AG20443 (cell line): ENCODE measurements at places on chromosomes 4 and X.

DNA sequence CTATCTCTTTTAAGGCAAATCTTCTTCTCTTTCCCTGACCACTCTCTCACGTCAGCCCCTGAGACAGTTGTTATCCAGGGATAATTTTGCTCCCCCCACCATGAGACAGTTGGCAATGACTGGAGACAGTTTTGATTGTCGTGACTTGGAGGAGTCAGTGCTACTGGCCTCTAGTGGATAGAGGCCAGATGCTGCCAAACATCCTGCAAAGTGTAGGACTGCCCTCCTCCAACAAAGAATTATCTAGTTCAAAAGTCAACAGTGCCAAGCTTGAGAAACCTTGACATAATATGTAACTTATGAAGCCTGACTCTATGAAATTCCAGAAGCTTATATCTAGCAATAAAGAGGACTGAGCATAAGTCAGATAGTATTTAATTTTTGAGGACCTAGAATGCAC lies 502.1 kb upstream of the IGFBP7 start:
- DNase-seq: no peak

GRCh38 chrX:130716346-130716745 lies 186.7 kb downstream of the ENOX2 start:
- no peak for DNase-seq

- DNase-seq: no peak
Measured at GRCh38 chr4:187127456-187127855, 403.8 kb upstream of the FAT1 start.

- DNase-seq: no peak
Measured at GRCh38 chr4:76280488-76281441, 25.8 kb upstream of the STBD1 start.

GRCh38 chrX:41445171-41445570 lies 2.0 kb upstream of the NYX start:
- DNase-seq: no peak

DNA sequence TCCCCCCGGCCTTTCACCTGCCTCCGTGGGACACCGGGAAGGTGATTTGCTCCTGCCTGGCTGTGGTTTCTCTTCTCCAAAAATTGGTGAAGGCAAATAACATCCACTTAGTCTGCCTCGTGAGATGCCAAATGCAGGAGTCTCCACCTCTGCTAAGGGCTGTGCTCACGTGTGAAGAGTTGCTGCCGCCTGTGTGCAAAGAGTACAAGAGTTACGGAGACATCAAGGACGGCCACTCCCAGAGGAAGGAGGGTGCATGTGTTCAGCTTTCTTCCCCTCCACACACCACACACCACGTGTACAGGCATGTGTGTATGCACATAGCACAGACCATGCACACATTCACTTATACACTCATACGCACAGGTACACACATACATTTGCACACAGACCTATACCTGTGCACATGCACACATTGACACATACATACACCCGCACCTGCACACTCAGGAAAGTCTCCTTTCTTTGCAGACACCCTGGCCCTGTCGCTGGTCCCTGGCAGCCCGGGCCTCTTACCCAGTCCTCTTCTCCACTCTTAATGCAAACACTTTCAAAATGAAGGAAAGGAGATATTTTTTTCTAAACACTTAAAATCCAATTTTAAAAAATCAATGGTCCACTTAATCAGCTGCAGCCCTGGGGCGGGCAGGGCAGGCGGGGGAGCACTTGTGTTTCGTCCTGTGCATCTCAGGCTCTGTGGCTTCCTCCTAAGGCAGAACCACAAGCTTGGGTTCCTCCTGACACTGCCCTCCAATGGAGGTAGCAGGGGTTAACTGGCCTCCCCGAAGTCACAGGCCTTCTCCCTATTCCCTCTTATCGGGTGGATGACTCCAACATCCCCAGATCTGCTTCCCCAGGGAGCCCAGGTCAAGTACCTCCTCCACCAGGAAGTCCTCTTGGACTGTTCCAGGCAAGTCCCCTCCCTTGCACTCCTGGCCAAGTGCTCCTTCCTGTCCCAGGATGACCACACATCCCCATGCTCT lies 103.0 kb downstream of the CPZ start:
- DNase-seq: no peak

GRCh38 chr4:78518561-78518960 lies 33.0 kb upstream of the ANXA3 start:
- no peak for DNase-seq

DNA sequence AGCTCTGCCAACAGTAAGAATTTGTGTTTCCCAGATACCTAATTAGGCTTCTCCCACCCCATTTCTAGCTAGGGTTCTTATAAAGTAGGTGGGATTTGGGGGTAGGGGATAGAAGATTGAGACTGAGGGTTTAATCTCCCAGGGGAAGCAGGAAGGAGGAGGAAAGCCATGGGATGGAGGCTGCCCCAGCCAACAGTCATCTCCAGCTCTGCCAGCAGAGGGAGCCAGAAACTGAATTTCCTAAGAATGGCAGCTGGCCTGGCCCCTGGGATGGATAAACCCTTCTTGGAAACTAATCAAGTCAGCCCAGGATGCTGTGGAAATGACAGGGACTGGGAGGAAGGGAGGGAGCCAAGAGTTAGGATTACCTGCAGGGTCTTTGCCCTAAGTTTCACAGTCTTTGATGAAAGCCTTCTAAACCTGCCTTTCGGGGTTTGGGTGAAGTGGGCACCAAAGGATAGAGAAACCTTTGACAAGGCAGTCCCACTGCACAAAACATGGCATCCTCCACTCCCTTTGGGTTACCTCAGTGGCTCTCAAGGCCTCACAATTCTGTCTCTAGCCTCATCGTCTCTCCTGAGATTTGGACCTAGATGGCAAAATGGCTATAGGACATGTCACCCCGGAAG lies 6.7 kb upstream of the ERCC6L start:
- peak; percentile 67 for DNase-seq

DNA sequence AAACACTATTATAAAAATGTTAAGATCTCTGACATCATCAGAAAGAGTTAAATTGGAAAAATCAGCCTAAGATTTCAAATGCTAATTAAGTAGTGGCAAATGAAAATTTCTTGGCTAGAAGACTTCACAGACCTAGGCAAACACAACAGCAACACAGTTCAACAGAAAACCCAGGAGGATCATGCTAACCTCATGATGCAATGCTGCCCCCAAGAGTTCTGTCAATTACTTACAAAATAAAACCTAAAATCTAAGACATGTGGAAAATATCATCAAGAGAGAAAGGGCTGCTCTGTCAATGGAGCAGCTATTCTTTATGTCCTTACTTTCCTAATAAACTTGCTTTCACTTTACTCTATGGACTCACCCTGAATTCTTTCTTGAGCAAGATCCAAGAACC lies 21.0 kb downstream of the S100G start:
- peak; percentile 56 for DNase-seq

GRCh38 chr4:23278845-23279244 lies 586.1 kb downstream of the GBA3 start:
- no peak for DNase-seq

- DNase-seq: no peak
Measured at GRCh38 chrX:134963041-134963440, 27.8 kb upstream of the SMIM10 start.

GRCh38 chr4:26420913-26421312 lies 69.4 kb downstream of the CCKAR start:
- no peak for DNase-seq

DNA sequence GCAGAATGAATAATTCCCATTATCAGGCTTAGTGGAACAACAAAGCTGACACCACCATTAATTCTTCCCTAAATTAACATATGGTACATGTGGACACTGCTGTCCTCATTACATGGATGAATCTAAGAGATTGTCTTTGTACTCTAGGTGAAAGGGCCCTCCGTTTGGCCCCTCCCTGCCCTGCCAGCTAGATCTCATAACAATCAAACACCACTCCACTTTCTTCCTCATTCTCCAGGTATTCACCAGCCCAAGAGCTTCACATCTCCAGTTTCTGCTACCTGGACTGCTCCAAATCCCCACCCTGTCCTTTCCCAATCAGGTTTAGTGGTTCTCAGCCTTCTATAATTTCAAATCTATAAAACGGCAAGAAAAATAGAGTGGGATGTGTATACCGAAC lies 3.8 kb downstream of the HSD17B11 start:
- no peak for DNase-seq

- DNase-seq: no peak
Measured at GRCh38 chrX:125654501-125654900, 334.8 kb downstream of the TEX13C start.

DNA sequence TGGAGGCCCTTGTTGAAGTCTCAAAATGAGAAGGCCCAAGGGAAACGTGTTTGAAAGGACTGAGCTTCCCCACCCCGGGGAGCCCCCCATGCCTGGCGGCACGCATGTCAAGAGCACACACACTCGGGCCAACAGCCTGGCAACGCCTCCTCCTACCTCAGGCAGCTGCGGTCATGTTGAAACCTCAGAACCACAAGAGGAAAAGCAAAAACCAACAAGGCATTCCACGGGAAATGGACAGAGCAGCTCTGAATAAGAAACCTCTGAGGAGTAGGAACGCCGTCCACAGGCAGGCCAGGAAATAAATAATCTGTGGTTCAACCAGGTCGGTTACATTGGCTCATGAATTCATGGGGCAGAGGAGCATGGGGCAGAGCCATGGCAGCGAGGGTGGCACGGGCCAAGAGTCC lies 95.7 kb upstream of the AFAP1 start:
- DNase-seq: no peak

DNA sequence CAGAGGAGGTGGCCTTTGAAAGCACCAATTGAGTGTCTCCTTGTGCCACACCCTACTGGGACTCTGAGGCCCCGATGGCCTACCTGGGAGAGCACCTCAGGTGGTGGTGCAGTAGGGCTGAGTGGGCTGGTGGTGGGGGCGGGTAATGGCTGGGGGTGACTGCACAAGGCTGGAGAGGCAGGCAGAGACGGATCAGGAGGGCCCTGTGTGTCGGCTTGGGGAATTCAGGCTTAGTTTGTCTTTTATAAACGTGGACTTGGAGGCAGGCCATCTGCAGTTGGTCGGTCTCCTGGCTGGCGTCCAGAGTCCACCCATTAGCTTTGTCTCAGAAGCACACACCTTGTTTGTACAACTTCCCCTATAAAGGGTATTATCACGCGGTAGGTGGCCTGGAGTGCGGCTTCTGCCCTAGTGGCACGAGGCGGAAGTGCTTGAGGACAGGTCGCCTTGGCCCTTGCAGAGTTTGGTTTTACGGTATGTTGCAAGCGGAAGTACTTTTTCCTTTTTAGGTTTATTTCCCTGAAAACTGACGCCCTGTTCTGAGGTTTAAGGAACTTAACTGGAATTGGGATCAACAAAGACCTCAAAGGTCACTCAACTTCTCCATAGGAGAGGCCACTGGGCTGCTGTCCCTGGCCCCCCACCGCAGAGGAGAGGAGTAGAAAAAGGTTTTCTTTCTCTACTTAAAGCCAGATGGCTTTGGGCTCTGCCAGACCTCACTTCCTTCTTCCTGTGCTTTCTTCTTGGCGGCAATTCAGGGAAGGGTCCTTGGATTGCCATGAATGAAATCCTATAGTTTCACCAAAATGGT lies 8.0 kb downstream of the TBC1D14 start:
- no peak for DNase-seq

GRCh38 chrX:13808865-13809264 lies 8.0 kb downstream of the GPM6B start:
- no peak for DNase-seq

- DNase-seq: no peak
Measured at GRCh38 chr4:1413204-1413663, 7.0 kb upstream of the NKX1-1 start.

GRCh38 chr4:25370242-25370641 lies 6.8 kb upstream of the ANAPC4 start:
- no peak for DNase-seq

DNA sequence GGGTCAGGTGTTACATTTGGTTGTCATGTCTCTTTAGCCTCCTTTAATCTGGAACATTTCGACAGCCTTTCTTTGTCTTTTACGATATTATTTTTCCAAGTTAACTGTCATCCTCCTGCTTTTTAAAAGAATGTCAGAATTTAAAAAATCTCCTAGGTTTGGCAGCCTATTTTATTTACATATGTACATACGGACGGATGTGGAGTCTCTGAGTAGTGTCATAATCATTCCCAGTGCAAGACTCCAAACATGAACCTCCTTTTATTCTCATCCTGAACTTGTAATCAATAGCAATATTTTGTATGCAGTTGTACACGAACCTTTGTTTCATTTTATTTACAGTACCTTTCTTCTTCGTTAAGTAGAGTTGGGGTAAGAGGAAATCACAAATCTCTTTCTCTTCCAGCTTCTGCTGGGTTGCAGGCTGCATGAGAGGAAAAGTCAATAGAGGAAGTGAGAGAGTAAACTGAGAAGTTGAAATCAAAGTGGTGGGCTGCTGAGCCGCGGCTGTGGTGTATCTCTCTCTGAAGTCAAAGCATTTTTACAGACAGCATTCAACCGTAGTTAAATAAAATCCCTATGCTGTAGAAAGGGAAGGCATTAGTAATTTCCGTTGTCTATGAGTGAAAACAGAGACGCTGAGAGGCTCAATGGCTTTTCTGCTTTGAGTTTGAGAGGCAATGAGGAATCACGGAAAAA lies 53.9 kb upstream of the RPS6KA3 start:
- DNase-seq: no peak

DNA sequence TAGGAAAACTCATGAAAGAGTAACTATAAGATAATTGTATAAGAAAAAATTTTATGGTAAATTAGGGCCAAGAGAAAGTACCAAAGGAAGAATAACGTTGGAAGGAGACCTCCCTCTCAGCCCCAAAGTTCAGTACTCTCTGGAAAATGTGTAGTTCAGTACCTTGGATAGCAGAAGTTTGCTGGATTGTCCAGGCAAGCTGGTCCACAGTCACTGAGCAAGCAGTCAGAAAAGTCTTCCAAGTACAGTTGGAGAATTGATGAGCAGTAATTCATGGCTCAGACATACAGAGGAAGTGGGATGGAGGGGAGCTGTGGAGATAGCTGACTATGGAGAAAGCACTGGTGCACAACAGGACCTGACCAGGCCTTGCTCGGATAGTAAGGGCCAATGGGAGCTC lies 598.2 kb upstream of the NDST4 start:
- DNase-seq: no peak

- DNase-seq: no peak
Measured at GRCh38 chr4:89249313-89249712, 58.3 kb downstream of the GPRIN3 start.

GRCh38 chrX:6683353-6683752 lies 148.4 kb upstream of the VCX3A start:
- DNase-seq: no peak

DNA sequence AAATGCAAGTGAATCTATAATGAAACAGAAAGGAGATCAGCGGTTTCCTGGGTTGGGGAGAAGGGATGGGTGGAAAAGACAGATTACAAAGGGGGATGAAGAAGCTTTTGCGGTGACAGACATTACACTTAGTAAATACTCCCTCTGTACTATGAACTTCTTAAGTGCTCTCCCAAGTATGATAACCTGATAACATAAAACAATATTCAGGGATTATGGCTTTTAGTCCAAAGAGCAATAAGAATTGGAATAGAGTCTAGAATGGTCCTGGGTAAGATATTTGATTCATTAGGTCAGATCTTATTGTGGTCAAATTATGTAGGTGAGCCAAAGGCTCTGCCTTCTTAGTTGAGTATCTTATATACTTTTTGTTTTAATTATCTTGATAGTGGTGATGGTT lies 9.2 kb downstream of the LRRC66 start:
- DNase-seq: no peak

GRCh38 chr4:79578606-79579005 lies 170.6 kb upstream of the GK2 start:
- DNase-seq: no peak

GRCh38 chr4:112532267-112532666 lies 16.3 kb upstream of the NEUROG2 start:
- no peak for DNase-seq
